ENCODE measurements at places on chromosomes 12 and 14.

DNA sequence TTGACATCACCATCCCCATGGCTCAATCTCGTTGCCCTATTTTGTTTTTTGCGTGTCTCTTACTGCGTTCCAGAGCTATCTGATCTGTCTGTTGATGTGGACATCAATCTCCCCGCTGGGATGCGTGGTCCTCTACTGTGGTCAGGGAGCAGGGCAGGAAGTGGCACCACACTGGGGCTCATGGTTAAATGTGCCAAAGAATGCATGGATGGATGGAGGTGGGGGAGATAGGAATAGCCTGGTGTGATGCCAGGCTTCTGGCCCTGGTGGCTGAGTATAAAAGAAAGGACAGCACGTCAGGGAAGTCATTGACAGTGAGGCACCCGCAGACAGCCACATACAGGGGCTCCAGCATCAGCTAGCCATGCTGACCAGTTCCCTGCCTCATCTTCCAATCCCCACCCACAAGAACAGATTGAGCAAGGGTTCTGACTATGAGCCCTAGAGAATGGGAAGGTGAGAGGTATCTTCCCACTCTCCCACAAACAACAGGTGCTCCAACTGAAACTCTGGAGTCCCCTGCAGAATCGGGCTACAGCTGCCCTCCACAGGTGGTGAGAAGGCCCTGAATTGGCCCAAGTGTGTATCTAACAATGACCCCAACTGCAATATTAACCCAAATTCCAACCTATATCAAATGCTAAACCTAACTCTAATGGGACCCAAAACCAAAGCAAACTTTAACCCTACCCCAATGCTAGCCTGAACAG is 2.7 kb upstream of the BEGAIN start:
- DNase-seq = no peak

- DNase-seq = no peak
These were observed 47.7 kb downstream of the SERPINA3 start for GRCh38 chr14:94659901-94660300.

- DNase-seq = no peak
These were observed 8.1 kb downstream of the KRT18 start for GRCh38 chr12:52956987-52957386.

DNA sequence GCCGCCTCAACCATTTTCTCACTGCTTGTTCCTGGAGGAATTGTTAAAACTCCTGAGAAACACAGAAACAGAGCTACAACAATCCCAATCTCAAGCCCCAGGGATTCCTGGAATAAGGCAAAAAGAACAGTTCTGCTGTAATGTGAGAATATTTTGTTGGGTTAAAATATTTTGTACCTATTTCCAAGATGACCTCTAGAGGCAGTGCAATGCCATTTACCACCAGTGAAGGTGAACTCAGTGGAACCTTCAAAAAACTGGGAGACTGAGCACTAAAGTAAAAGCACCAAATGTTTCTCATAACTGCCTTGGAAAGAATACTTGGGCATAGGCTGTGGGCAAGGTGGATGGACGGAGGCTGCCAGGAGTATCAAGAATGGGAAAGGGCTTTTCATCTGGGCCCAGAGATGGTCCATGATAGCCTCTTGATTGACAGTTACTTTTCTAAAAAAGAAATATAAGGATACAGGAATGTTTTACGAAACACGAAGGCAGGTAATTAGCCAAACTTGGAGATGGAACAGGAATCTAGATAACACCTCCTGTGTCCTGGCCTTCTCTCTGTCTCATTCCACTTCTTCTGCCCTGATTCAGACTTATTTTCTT is 334.0 kb upstream of the FLRT2 start:
- no peak for DNase-seq

DNA sequence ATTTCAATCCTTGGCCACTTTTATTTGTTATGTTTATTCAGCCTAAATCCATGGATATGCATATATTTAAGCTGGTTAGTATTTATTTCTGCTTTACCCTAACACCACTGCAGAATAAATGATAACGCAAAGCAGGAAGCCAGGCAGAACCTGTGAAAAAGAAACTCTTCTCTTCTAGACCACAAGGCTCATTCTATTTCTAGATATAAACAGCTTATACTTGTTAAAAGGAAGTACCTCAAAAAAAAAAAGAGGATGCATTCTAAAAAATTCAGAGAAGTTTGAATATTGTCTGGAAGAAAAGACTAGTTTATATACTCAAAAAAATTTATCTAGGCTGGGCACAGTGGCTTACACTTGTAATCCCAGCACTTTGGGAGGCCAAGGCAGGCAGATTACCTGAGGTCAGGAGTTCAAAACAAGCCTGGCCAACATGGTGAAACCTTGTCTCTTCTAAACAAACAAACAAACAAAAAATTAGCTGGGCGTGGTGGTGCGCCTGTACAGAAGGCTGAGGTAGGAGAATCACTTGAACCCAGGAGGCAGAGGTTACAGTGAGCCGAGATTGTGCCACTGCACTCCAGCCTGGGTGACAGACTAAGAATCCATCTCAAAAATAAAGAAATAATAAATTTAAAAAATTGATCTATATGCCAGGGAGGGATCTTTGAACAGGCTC is 55.8 kb downstream of the GALNT4 start:
- DNase-seq = no peak

DNA sequence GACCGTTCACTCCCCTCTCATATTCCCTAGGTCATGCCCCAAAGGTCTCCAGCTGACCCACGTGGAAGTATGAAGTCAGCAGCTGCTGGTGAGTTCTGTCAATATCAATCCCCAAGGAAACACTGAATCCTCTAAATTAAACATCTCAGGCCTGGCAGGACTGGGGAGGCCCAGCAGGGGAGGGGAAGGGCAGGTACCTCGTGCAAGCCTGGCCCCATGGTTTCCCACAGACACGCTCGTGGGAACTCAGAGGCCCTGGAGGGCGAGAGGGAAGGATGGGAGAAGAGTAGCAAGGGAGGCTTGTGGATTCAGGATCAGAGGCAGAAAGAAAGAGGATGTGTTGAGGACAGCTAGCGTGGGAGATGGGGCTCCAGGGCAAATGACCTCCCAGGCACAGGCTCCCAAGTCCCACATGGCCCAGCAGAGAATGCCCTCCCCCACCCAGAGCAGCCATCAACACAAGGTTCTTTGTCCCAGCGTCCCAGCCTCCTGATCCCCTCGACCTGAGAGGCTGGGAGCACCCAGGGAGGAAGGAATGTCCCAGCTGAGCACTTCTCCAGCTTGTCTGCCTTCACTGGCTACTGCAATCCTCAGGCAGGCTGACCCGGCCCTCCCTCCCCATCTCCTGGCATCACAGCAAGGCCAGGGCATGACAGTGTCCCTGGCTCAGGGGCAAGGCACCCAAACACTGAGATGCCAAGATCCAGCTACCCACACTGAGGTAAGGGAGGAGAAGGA is 20.1 kb upstream of the RPLP0 start:
- DNase-seq = no peak

GRCh38 chr12:115199831-115200230 is 515.9 kb upstream of the TBX3 start:
- DNase-seq = no peak

GRCh38 chr12:19316425-19316824 is 122.9 kb upstream of the AEBP2 start:
- DNase-seq = no peak

DNA sequence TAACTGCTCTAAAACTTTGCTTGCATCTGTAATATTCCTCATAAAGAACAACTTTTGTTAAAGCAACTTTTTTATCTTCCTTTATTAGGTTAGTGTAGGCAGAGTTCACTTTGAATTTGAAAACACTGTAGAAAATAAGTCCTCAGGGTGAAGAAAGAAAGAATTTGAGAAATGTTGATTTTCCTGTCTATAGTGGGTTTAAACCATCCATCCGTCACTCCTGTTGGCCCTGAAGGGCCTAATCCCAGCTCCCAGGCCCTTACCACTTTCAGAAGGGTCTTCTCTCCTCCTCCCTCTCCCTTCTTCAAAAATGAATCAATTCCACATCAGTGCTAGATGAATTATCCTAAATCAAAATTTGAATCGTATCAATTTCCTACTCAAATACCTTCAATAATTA is 4.9 kb upstream of the SLC2A3 start:
- DNase-seq = no peak

DNA sequence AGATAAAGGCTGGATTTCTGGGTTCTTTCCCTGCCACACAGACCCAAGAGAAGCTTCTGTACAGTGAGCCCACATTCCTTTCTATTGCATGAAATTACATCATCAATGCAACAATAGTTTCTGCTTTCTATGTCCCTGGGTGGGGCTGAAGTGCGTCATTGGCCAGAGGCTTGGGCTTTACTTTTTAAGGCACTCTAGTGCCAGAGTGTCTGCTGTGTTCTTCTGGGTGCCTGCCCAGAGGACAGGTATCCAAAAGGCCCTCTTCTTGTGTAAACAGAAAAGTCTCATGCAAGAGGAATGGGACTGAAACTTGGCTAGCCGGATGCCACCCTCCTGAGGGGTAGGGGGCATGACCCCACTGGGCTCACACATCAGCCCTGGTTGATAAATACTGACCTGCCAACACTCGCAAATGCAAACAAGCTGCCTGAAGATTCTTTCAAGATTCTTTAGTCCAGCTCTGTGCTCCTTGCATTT is 5.9 kb downstream of the KRT86 start:
- no peak for DNase-seq

DNA sequence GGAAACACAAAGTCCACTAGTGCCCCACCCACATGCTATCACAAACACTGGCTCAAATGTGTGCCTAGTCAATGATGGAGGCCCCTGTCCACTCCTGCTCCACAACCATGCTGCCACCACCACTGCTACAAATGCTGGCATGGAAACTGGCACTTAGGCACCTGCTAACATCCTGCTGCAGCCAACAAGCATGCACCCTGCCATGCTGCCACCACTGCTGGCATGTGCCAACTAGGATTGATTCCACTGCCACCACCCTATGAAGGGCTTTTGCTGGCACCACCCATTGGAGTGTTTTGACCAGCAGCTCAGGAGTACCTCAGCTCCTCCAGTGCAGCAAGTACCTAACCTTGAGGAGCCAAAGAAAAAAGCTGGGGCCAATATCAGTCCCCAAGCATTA is 236.6 kb downstream of the CCDC59 start:
- no peak for DNase-seq

- DNase-seq = no peak
These were observed 124.6 kb upstream of the ATF7IP start for GRCh38 chr12:14240873-14241220.

- DNase-seq = no peak
These were observed 38.9 kb downstream of the RASSF8 start for GRCh38 chr12:25997201-25997963.

- DNase-seq = no peak
These were observed 15.9 kb downstream of the FAIM2 start for GRCh38 chr12:49887536-49888401.

DNA sequence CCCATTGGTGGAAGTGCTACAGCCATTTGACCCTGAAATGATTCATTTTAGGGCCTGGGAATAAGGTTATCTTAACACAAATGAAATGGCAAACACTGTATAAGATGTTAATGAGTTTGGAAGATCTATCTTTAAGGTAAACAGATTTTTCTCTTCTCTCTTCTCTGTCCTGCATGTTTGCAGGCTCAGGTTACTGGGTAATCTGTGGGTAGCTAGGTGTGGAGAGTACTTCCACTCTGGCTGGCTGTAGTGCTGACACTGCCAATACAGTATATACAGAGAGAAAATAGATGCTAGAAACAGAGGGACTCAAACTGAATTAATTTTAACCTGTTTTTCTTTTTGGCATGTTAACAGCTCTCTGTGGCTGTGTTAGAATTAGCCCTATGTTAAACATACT is 84.6 kb downstream of the SLC38A6 start:
- DNase-seq = no peak

Measured in stimulated activated CD8-positive, alpha-beta memory T cell treated with anti-CD3 and anti-CD28 coated beads, Interleukin-15, amount 100 ng/mL, for 48 hours (primary cell).